ENCODE measurements at places on chromosomes 6 and 20. TPM values are rescaled to one million over a fixed set of nuclear protein-coding genes. Genes with fewer than 3 reads are reported as not detected.

DNA sequence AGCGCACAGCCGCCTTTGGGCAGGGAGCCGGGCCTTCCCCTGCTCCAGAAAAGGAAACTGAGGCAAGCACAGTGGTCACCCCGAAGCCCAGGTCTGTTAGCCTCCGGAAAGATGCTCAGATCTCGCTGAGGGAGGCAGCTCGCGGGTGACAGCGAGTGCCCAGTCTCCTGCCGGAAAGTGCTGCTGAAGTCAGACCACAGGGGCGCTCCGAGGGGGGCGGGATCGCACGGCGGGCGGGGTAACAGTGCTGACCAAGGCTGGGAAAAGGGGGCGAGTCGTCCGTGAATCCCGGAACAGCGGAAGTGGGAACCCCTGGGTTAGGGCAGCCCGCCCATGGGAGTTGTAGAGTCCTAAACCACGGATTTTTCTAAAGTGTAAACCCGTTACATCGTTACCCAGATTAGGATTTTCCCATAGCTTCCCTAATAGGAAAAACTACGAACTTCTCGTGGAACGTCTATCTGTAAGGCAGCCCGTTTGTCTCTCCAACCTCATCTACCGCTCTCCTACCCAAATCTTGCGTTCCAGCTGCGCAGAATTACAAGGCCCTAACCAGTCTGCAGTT, 504 bp downstream of the VPS16 start:
- no peak for DNase-seq

DNA sequence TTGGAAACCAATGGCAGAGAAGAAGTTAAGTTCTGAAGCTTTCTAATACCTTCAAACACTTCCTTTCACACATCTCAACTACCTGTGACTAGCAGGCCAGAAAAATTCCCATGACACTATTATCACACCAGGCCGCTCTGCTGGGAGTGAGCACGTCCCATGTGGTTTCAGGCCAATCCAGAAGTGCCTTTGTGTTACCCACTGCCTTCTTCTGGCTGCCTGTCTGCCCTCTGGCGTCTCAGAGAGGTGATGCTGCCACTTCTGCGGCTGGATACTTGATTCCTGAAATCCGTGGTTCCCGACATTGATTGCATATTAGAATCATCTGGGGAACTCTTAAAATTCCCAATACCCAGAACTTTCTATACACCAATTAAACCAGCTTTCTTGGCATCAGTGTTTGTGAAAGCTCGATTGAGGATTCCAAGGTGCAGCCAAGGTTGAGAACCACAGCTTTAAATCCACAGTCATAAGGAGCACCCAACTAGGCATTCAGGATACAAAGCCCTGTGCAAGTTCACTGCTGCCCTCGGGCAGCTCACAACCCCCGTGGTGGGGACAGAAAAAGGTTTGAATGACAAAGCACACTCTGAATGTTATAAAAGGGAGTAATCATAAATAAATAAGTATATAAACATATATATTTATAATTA, 65.6 kb downstream of the STMND1 start:
- DNase-seq = no peak

- DNase-seq = no peak
These were observed 67.8 kb upstream of the EDN3 start for GRCh38 chr20:59232618-59233017.

- peak; percentile 48 for DNase-seq
These were observed 40.1 kb downstream of the ILRUN start for GRCh38 chr6:34656378-34657036.

GRCh38 chr20:51062065-51062464, 39.2 kb upstream of the KCNG1 start:
- no peak for DNase-seq

GRCh38 chr6:55239099-55239498, 64.8 kb downstream of the HCRTR2 start:
- DNase-seq = no peak

DNA sequence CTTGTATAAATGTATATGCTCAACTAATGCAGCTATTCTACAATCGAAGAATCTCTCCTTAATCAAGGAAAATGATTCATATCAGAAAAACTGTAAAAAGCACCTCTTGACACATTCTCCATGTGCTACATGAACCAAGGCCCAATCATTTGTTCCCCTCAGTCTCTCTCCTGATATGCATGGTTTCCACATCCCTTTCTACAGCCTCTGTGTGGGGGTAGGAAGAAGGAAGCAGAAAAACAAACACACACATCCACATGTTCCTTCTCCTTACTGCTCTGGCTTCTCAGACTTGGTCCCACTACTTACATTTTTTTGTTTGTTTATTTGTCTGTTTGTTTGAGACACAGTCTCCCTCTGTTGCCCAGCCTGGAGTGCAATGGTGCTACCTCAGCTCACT, 510.5 kb downstream of the PRKN start:
- no peak for DNase-seq

Gene OR12D3
- total RNA-seq = not detected

GRCh38 chr20:41342474-41343464, 2.1 kb downstream of the LPIN3 start:
- DNase-seq = no peak

DNA sequence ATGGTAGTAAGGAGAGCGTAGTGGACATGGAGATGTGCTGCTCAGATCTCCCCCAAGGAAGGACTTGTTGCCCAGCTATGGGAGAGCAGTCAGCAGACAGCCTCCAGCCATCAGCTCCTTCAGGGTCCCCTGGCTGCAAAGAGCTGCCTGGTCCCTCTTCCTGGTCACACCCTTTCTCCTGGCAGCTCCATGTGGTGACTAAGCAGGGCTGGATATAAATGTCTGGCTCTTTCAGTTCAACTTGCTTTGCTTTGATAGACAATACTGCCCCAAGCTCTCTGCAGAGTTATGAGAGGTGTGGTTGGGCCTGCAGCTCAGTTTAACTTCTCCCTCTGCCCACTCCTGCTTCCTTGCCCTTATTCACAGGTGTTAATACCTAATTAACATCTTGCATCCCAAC, 64.1 kb upstream of the DDR1 start:
- DNase-seq = no peak

- no peak for DNase-seq
These were observed 1.2 kb upstream of the PLN start for GRCh38 chr6:118546880-118547218.

GRCh38 chr6:146679386-146679785, 80.6 kb downstream of the ADGB start:
- no peak for DNase-seq

- no peak for DNase-seq
These were observed 497.0 kb downstream of the EPHA7 start for GRCh38 chr6:92922216-92922806.

DNA sequence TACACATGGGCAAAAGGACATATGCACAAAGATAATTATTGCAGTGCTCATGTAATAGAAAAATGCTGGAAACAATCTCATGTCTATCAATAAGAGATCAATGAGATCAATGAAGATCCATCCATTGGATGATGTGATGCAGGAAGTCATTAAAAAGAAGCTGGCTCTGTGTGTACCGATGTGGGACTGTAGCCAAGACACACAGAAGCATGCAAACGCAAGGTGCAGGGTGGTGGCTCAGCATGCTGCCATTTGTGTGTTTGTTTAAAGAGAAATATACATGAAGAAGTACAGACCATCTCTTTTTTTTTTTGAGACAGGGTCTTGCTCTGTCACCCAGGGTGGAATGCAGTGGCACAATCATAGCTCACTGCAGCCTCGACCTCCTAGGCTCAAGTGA, 33.1 kb upstream of the KCNB1 start:
- no peak for DNase-seq

DNA sequence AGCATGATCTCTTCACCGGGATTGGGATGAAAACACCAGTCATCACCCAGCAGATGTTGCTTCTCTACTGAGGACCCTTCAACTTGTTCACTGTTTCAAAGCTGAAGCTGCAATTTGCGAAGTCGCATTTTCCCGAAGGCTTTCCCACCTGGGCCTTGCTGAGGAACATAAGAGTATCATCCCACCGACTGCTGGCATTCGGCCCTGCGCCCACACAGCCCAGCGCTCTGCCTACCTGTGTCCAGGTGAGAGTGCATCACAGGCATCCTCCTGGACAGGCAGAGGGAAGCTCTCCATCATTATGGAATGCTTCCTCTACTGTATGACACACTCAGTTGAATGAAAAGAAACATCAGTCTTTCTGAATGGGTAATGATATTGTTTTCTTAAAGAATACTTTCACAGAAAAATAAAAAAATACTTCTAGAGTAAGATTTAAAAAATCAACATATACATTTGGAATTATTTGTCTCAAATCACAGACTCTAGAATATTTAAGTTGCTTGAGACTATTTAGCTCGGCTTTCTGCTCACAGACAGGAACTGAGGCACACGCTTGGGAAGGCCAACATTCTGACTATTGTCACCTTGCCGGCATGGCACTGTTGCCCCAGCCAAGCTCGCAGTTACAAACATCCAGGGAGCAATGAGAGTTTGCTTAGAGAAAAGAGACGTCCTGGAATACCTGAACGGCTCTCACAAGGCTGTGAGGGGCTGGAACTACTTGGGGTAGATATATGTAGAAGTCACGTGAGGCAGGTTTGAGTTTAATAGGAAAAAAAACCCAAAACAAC, 48.7 kb downstream of the FOXC1 start:
- no peak for DNase-seq

DNA sequence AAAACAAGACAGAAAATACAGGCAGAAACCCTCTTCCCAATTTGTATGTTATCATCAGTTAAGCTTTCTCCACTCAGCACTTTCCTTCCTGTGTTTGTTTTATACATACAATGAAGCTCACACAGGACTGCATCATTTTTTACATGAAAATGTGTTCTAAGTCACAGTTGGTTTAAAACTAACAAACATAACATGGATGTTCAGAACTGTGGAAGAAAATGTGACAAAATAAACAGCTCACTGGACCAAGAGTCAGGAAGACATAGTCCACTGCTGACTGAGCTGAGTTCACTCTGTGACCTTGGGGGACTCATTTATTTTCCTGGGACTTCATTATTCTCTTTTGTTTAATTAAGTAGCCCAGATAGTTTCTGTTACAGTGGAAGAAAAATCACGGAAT, 331.5 kb downstream of the SYNE1 start:
- DNase-seq = no peak

GRCh38 chr6:133807501-133807900, 81.4 kb upstream of the TCF21 start:
- DNase-seq = no peak

Gene RIPOR3
- 2.7 TPM for total RNA-seq

GRCh38 chr6:33902457-33902853, 98.7 kb upstream of the MLN start:
- DNase-seq = no peak

Gene BTNL2
- total RNA-seq = 0.18 TPM

Gene C20orf144
- total RNA-seq = not detected

Gene NFATC2
- 1.3 TPM for total RNA-seq

- DNase-seq = no peak
These were observed 18.0 kb upstream of the MAFB start for GRCh38 chr20:40706977-40707582.

Gene FAM83C
- not detected for total RNA-seq

DNA sequence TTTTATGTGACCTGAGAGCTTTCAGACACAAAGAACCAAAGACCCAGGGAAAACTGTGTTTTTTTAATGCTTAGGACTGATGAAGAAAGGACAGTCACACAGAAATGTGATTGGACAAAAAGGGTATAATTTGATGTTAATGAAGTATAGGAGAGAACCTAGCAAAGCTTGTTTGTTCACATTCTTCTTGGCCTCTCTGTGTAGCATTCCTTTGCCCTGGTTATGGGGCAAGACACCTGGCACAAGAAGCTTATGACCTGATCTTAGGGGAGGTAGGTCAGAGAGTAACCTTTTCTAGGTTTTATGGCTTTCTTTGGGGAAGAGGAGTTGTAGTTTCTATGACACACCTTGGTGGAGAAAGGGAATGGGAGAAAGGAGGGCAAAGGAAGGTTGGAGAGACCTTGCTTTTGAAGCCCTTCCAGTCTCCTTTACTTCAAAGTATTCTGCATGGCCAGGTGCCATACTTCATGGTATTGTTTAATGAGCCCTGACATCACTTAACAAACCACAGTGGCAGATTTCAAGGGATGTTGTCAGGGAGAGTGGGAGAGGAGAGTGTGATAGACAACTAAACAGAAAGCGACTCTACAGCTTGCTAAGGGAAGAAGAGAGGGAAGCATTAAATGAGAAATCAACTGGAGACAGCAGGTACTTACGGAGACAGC, 701.8 kb upstream of the FLRT3 start:
- no peak for DNase-seq

Gene DSN1
- total RNA-seq = 10.2 TPM

DNA sequence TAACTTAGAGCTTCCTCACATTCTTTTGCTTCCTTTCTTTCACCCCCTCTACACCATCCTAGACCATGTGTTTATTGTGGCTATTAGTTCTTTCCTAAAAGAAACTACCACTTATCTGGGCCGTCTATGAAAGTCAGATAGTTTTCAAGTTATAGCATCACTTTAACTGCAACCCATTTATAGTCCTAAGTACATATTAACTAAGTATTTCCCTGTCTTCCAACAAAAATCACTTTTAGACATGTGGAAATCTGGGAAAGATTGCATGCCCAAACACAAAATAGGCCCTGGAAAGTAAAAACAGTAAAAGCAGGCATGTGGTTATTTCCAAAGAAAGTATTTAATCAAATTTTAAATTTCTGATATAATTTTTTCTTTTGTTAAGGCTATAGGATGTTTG, 5.5 kb downstream of the MYLIP start:
- DNase-seq = no peak

Gene CST7
- not detected for total RNA-seq

GRCh38 chr20:62914970-62915457, 11.3 kb downstream of the DIDO1 start:
- DNase-seq = no peak

DNA sequence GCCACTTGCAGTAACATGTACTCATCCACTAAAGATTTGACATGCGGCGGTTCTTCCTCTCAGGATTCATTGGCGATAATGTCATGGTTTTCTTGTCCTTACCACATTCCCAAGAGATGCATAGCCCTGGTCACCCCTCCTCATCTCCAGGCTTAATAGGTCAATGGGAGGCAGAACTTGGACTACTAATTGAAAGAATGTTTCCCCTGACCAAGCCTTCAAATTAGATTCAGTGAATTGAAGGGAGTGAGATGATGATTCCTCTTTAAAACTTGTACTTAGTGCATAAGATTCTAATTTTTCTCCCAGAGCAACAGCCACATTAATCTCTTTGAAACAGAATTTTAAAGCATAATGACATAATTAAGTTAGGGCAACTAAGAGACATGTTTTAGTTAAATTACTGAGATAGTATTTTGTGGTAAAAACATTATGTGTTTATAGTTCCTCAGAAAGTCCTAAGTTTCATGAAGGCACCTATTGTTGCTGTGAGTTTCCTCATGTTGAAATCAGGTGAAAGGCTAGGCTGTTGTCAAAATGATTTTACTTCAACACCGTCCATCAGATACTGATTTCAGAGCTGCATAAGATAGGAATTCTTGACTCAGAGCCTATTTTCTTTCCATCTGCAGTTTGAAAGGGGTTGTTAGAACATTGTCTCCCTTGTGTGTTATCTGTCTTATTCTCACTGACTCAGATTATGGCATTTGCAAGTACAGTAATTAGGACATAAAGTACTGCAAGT, 48.5 kb downstream of the STK4 start:
- DNase-seq = no peak

Gene HLA-DRA
- 3.6 TPM for total RNA-seq

GRCh38 chr6:13413466-13413862, 73.9 kb downstream of the GFOD1 start:
- no peak for DNase-seq

- no peak for DNase-seq
These were observed 89.8 kb upstream of the ADTRP start for GRCh38 chr6:11868392-11868791.

Gene AMD1
- 71.0 TPM for total RNA-seq
